ELF-1 (cell line): ENCODE measurements at places on chromosomes 16 and 17.

DNA sequence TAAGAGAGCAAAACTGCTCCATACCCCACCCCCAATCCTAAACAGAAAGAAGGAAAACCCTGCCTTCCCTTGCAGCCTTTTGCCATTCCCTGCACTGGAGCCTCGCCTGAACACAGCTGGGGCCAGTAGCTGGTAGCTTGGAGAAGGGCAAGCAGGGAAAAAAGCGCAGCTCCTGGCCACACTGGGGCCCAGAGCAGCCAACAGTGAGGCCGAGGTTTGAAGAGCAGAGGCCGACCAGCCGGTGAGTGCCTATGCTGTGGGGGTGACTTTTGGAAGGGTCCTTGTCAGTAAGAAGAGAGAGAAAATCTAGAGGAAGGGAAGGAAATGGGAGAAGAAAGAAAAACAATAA lies 3.2 kb upstream of the HOXB9 start:
- peak; percentile 8 for DNase-seq

DNA sequence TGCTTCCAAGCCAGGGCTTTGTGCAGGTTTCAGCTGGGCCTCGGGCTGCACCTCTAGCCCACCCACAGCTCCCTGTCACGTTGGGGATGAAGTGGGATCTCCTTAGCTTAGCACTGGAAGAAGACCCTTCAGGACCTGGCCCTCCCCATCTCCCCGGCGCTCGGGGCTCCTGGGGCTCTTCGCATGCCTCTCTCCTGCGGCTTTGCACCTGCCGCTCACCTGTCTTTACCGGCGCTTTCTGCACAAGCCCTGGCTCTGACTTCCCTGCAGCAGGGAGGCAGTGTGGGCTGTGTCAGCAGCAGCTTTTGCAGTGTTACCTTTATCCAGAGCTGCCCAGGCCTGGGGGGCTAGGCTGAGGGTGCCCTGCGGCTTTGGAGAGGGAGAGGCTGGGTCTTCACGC lies 52.3 kb downstream of the NT5M start:
- no peak for DNase-seq

DNA sequence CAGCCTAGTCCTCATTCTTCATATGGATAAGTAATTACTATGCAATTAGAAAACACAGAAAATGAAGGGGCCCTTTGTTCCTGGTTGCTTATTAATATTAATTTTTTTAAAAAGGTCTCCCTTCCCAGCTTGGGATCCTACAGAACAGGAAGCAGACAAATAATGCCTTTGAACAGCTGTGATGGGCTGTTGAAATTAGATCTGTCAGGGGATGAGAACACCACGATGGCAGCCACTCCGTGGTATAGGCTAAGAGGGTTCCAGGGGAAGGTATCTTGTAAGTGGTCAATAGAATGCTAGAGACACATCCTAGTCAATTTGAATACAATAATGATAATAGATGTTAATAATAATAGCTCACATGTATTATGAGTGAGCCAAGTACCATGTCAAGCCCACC lies 83.1 kb downstream of the CCDC182 start:
- DNase-seq: no peak

- no peak for DNase-seq
Measured at GRCh38 chr16:8928467-8928957, 35.2 kb downstream of the USP7 start.

DNA sequence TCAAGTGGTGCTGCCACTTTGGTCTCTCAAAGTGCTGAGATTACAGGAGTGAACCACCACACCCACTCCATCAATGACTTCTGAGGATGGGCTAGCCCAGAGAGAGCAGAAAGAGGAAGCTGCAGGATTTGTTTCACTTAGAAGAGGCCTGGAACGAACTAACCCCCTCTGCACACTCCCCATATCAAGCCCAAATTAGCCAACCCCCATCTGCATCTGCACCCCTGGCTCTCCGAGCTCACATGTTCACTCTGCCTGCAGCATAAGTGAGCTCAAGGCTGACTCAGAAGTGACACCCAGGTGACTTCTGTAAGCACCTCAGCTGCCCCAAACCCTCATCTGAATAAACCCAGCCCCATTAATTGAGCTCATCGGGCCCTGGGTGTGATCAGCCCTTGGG lies 4.8 kb downstream of the SCNN1G start:
- no peak for DNase-seq

DNA sequence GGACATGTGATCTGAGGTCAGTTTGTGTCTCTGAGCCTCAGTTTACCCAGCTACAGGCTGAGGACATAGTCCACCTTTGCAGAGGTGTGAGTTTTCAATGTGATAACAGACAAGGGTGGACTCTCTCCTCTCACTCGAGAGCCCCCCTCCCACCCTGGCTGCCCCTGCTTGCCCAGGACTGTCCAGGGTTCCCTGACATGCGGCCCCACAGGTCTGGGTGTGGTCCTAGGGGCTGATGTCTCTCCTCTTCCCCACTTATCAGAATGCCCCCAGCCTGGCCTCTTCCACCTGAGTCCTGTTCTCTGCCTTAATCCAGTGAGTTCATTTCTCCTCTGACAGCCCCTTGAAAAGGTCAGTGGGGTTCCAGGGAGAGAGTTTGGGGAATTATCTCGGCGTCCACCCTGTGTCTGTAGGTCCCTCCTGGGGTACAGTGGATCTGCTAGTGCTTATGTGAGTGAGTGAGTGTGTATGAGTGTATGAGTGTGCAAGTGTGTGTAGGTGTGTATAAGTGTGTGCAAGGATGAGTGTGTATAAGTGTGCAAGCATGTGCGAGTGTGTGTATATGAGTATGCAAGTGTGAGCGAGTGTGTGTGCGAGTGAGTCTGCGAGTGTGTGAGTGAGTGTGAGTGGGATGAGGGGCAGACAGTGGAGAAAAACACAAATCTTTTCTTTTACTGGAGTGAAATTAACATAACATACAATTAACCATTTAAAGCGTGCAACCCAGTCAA lies 175.0 kb downstream of the IRF8 start:
- DNase-seq: no peak

- DNase-seq: peak; percentile 59
Measured at GRCh38 chr16:90019543-90020259, 445 bp upstream of the DBNDD1 start.

DNA sequence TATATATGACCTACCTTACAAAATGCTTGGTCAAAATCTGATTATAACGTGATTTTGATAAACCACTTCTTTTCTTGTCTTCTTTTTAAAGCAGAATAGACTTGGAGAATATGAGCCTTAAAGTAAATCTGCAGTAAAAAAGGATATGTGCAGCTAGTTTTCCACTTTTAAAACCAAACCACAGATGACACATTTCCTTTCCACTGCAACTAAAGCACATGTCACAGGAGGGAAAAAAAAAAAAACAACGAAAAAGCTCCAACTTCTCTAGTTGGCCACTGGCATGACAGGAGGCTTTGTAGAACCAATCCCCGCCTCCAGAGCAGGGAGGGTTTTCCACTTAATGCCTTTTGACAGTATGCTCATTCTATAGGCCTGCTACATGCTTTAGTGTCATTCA lies at the start of gene EVI2A:
Gene EVI2A, minus strand, starts transcription at position 142 of the 400 bp plus-strand sequence. CDS start 2,609 bp downstream, outside the sequence.
- no peak for DNase-seq

DNA sequence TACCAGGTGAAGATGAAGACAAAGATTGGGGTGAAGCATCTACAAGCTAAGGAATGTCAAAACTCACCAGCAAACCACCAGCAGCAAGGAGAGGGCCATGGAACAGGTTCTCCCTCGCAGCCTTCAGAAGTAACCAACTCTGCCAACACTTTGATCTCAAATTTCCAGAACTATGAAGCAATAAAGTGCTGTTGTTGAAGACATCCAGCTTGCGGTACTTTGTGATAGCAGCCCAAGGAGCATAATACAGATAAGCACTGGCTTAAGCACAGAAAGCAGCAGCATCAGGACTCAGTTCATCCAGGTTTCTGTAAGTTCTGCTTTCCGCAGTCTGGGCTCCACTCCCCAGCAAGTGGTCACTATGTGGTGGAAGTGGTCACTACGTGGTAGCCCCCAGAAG lies 16.0 kb upstream of the CDRT4 start:
- no peak for DNase-seq

DNA sequence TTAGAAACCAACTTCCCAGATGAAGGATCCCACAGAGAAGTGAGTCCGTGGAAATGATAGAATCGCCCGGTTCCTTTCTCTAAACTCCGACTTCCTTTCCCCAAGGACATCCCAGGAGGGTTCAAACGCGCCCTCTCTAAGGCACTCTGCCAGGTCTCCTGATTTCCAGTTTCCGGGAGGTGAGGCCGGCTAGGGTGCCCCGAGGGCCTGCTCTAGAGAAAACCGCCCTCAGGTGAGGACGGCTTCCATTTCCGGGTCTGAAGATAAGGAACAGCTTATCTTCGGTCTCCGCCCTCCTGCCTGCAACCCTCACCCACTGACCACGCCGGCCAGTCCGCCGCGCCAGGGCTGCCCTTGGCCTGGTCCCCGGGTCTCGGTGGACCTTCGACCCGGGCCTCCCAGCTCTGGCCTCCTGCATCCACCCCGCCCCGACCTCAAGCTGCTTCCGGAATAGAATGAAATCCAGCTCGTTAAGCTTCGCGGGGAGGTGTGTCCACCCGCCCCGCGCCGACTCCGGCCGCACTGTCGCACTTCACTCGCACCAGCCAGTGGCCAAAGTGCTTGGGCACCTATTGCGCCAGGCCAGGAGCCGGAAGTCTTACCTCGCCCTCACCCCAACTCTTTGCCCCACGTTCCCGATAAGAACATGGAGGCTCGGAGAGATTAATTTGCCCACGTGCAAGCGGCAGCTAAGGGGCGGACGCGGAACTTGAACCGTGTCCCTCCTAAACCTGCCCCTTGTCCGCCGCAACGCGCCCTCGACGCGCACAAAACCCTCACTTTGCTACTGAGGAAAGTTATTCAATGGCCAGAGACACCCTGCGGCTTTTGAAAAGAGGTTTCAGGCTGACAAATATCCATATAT lies 836 bp upstream of the MMP15 start:
- DNase-seq: peak; percentile 85

- no peak for DNase-seq
Measured at GRCh38 chr17:27985306-27985705, 57.2 kb upstream of the NLK start.

- DNase-seq: no peak
Measured at GRCh38 chr17:79595921-79596320, 14.9 kb downstream of the RBFOX3 start.

- DNase-seq: no peak
Measured at GRCh38 chr16:19963301-19963700, 78.7 kb upstream of the GPRC5B start.

DNA sequence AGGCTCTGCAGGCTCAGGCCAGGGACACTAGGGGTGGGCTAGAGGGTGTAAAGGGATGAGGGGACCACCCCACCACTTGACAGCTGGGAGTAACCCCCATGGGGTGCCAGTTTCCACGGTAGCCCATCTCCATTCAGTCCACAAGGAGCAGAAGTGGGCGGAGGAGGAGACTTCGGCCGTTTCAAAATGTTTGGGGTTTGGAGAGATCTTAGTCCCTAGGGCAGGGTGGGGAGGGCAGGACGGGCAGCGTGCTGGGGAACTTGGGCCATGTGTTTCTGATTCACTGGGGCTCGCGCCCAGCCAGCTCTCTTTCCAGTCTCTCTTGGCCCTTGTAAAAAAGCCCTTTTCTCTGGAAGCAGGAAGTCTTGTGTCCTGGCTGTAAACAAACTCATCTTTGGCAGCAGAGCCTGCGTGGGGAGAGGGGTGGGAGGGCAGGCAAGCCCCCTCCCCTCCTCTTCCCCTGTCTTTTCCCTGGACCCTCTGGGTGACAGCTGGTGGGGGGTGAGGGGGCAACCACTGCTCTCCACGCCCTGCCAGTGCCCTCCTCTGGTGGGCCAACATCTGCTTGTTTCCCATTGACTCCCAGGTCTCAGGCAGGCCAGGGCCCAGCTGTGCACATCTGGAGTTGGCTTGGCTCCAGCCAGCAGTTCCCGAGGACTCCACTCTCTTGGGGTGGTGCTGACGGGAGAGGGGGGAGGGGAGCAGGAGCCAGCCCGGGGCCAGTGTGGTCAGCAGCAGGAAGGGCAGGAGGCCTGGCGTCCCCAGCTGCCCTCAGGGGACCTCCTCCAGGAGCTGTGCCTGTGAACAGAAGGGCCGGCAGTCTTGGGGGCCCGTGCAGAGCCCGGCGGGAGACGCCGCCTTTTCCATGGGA lies 8.1 kb downstream of the CYGB start:
- peak; percentile 77 for DNase-seq

- DNase-seq: no peak
Measured at GRCh38 chr16:87322833-87323726, 5.9 kb upstream of the C16orf95 start.

DNA sequence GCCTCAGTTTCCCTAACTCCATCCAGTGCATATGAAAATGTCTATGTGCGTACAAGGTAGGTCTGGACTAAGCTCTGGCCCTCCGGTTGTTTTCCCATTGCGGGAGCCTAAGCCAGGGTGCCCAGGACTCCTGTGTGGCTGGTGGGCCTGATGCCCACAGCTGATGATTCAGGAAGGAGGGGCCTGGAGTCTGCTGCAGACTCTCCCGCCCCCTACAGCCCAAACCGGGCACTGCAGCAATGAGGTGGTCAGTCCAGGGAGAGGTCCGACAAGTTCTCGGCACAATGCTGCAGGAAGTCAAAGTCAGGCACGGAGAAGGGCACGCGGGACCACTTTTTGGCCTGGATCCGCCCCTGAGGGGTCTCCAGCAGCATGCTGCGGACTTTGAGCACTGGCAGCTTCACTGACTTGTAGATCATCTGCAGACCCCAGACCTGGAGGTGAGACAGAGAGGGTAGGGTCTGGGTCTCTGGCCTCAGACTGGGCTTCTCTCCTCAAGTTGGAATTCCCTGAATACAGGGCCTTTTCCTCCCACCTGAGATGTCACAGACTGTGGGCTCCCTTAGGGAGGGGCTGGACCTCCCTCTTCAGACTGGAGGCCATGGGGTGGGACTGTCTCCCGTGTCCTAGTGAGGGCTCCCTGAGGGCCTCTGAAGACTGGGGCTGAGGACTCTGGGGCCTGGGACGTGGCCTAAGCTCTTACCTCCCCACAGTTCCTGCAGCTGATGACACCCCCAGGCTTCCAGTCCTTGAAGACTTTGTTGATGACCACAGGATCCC lies 3.4 kb upstream of the ZNF385C start:
- DNase-seq: peak; percentile 90

GRCh38 chr17:74196541-74197317 lies 6.7 kb upstream of the RPL38 start:
- no peak for DNase-seq

GRCh38 chr17:62705156-62705777 lies 77.8 kb downstream of the MRC2 start:
- no peak for DNase-seq

- DNase-seq: no peak
Measured at GRCh38 chr17:49339354-49339753, 22.7 kb downstream of the ZNF652 start.

DNA sequence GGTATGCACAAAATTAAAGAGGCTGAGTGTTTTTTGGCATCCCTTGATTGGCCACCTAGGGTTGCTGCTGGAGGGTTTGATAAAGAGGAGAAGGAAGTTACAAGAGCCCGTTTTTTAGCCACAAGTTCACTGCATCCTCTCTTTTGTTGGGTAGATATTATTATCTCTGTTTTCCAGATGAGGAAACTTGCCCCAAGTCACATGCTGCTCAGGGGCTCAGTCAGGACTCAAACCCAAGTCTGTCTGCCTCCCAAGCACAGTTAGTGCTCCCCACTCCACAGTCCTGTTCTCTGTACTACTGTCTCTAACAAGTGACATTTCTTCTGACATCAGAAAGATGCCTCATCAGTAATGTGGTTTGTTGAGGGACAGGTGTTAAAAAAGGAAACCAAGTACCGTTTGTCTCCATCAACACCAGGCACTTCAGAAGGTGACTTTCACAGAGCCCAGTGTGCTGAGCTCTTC lies 1.4 kb downstream of the NT5M start:
- DNase-seq: no peak

GRCh38 chr17:44331249-44331760 lies 6.7 kb upstream of the SLC25A39 start:
- DNase-seq: peak; percentile 86

- no peak for DNase-seq
Measured at GRCh38 chr16:84758627-84759026, 58.8 kb downstream of the USP10 start.
